Caco-2 (cell line): ENCODE measurements at places on chromosomes 6 and 20. TPM values are rescaled to one million over a fixed set of nuclear protein-coding genes. Genes with fewer than 3 reads are reported as not detected.

Gene PRR3
- 20.3 and 20.8 TPM in 2 replicates for total RNA-seq

Gene GSTA2
- 51.6 and 65.4 TPM in 2 replicates for total RNA-seq

Gene CD83
- total RNA-seq, result 0.77 and 1.0 TPM in 2 replicates

Gene PPDPF
- total RNA-seq, result 511 and 634 TPM in 2 replicates

Gene TMC2
- not detected in 2 replicates for total RNA-seq

Gene KCNQ2
- 0.25 and 0.46 TPM in 2 replicates for total RNA-seq
